ENCODE measurements at places on chromosomes 3 and 15. TPM values are rescaled to one million over a fixed set of nuclear protein-coding genes. Genes with fewer than 3 reads are reported as not detected.

The TOP2B gene
- 63.0 TPM for total RNA-seq

- DNase-seq = no peak
These were observed 65.7 kb upstream of the ALDH1L1 start for GRCh38 chr3:126245811-126246727.

- no peak for DNase-seq
These were observed 154.1 kb downstream of the TJP1 start for GRCh38 chr15:29668120-29668602.

GRCh38 chr3:170475092-170475685 is 56.5 kb downstream of the CLDN11 start:
- no peak for DNase-seq

The CCR1 gene
- 88.6 TPM for total RNA-seq

DNA sequence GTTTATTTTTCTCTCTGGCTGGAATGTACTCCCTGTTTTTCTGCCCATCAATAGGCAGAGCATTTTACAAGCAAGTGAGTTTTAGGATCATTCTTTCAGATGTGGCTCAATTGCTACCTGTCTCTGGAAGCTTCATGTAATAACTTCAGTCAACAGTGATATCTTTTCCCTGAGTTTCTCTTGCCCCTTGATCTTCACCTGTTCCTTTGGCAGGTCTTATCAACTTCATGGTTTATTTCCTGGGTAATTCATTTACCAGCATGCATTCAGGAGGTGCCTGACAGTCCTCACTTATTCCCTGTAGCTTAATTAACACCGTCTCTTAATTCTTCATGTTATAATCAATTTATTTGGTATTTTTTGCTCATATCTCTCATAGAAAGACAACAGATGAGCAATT is 184.8 kb upstream of the CTDSPL start:
- no peak for DNase-seq

- no peak for DNase-seq
These were observed 146.6 kb upstream of the TPM1 start for GRCh38 chr15:62895905-62896316.

The THSD4 gene
- total RNA-seq = 11.6 TPM

GRCh38 chr3:133835418-133835743 is 29.8 kb downstream of the SRPRB start:
- DNase-seq = no peak

The SPINT1 gene
- total RNA-seq = 9.5 TPM

The CNTN6 gene
- total RNA-seq = not detected

- DNase-seq = no peak
These were observed 7.3 kb upstream of the LMCD1 start for GRCh38 chr3:8494327-8494726.

GRCh38 chr3:141450727-141451375 is 36.0 kb upstream of the RASA2 start:
- no peak for DNase-seq

DNA sequence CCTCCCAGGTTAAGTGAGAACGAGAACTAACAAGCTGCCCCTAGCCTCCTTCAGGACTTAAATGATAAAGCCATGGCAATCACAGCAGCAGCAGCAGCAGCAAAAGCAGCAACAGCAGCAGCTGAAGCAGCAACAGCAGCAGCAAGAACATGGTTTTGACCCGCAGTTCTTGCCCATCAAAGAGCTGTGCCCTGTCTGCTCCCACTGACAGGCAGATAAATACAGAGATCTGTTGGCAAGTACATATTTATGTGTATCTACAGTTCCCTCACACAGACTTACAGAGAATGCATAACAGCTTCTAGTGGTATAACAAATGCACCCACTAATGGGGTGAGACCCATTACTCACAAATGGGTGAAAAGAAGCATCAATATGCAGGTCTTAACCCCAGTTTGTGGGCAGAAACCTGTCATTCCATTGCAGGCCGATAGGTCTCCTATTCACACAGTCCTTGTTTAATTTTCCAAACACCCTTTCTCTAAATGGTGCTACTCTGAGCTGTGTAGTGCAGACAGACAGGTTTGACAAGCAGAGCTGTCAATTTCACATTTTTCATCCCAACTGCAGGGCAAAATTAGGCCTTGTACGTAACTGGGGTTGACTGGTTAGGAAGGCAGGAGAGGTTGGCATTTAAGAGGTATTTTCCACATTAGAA is 316.3 kb downstream of the TIGIT start:
- no peak for DNase-seq

DNA sequence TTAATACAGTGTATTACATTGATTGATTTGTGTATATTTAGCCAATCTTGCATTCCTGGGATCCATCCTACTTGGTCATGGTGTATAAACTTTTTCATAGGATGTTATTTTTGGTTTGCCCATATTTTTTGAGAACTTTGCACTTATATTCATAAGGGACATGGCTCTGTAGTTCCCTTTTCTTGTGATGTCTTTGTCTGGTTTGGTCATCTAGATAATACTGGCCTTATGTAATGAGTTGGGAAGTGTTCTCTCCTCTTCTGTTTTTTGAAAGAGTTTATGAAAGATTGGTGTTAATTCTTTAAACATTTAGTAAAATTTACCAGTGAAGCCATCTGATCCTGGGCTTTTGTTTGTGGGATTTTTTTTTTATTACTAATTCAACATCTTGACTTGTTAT is 9.6 kb downstream of the CHST13 start:
- no peak for DNase-seq

The SNX33 gene
- total RNA-seq = 19.9 TPM

- no peak for DNase-seq
These were observed 59.4 kb downstream of the B3GNT5 start for GRCh38 chr3:183312433-183312832.

DNA sequence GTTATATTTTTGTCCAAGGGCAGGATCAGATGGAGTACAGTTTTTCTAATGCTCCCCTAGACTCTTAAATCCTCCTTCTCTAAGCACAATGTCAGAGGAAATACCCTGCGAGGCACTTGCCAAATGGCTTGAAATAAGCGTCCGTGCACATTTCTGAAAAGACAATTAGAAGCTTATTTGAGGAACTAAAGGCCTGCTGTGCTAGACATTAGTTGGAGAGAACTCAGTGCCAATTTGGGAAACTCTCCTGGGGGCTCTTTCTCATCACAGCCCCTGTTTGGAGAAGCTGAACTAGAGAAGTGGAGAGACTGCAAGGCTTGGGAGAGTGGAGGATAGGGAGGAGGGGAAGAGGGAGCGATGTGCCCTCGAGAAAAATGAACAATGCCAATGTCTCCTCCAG is 247.6 kb upstream of the C2CD4B start:
- no peak for DNase-seq

GRCh38 chr3:173253471-173253870 is 112.4 kb upstream of the SPATA16 start:
- DNase-seq = no peak

DNA sequence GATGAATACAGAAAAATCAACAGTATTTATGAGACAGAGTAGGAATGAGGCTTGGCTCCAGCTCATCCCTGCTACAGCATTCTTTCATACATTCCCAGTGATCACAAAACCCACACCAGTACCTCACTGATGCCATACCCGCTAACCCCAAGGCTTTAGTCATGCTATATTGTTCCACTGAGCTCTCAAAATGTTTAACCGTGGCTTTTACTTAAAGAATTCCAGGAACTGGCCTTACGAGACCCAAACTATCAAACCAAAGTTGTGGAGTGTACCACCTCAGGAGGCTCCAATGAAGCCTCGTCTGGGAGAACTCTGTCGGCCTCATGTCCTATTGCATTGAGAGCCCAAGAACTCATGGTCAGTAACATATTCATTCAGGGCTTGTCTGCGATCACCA is 278.9 kb downstream of the ULK4 start:
- no peak for DNase-seq

DNA sequence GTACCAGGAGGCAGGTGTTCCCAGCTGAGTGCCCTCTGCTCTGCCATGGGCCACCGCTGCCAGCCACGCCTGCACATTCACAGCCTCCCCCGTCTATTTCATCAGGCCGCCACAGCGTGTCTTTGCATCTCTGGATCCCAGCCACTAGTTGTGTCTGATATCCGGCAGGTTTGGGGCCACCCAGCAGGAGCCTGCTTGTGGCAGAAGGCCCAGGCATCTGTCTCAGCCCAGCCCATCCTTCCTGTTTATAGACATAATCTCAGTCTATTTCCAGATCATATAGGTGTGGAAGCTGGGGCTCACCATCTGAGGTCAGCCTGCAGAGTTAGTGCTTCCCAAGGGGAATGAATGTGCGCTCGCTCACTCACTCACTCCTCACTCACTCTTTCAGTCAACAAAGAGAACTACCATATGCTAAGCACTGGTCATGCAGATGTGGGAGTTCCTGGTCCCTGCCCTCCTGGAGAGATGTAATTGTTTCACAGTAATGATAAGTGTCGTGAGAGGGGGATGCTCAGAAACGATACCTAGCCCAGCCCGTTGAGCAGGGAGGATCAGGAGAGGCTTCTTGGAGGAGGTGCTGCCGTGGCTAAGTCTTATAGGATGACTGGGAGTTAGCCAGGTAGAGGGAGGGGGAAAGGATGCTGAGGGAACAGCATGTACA is 60.6 kb downstream of the FGD5 start:
- DNase-seq = no peak

The NDUFB4 gene
- 78.3 TPM for total RNA-seq

- DNase-seq = no peak
These were observed 33.3 kb upstream of the VPS8 start for GRCh38 chr3:184778426-184779332.

The GXYLT2 gene
- total RNA-seq = 14.8 TPM

GRCh38 chr3:151002003-151002981 is 29.8 kb upstream of the CLRN1 start:
- no peak for DNase-seq

All from omental fat pad (tissue), 4 donors.